NCI-H2107 (cell line): ENCODE measurements at places on chromosomes 6 and 20.

DNA sequence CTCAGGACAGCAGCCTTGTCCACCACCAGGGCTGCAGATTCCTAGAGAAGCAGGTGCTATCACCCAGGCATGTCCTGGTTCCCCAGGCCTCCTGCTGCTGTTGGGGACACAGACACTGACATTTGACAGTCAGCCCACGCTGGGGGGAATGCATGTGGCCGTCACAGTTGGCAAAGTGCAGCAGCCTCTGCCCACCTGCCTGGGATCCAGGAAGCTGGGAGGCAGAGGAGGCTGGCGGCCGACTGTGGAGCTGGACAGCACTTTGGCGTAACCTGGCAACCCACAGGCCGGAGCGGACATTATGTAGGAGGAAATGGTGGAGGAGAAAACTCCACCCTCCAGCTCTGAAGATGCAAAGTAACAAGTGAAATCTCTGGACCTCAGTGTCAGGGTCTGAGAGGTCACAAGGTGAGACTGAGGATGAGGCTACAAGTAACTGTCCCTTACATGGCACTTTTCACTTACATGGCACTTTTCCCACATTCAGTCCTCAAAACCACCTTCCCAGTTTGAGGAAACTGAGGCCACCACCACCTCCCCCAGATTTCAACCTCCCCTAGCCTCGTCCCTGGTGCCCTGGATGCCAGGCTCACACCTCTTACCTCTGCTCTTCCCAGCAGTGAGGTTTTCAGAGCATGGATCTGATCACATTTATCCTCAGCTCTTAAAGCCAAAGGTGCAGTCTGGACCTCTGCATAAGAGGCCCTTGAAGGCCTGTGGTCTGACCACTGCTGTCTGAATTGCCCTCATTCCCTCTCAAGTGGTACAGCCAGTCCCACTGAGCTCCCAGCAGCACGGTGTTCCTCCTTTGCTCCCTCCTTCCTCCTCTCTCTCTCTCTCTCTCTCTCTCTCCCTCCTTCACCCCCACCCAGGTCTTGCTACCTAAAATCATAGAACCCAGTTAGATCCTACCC lies 8.7 kb downstream of the MAP1LC3A start:
- no peak for DNase-seq

DNA sequence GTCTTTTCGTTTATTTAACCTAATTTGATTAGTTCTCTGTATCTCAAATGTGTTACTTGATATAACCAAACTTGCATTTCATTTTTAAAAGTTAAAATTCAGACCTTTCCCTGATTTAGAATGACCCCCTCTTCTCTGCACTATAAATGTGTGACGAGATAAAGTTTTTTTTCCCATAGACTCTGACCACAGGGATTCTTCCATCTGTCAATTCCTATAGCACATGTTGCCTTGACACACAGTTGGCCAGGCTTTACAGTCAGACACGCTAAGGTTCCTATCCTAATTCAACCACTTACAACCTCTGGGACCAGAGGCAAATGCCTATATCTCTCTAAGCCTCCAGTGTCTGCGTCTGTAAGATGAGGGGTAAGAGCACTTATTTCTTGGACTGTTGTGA lies 40.6 kb downstream of the KCNS1 start:
- no peak for DNase-seq

- no peak for DNase-seq
These were observed 5.1 kb downstream of the HLA-DMA start for GRCh38 chr6:32947552-32948465.

GRCh38 chr20:22473293-22473692 lies 111.1 kb downstream of the FOXA2 start:
- no peak for DNase-seq

GRCh38 chr6:88454658-88455057 lies 288.5 kb upstream of the CNR1 start:
- DNase-seq = no peak

GRCh38 chr6:4844108-4844507 lies 67.9 kb downstream of the CDYL start:
- DNase-seq = no peak

DNA sequence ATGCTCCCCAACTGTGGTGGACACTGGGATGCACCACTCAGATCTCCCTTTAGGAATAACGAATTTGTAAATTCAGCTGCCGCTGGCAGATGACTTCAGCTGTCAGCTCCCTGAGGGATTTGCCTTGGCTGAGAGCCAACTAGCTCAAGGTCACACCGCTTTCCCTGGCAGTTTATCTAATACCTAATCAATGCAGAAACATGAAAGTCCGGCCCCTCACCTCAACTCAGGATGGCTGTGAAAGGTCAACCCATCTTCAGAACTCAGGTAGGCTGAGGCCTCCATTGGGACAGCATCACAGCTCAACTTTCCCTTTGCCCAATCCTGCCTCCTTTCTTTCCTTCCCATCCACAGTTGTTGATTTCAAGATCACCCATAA lies 22.8 kb upstream of the SCGN start:
- DNase-seq = no peak

- no peak for DNase-seq
These were observed 676.0 kb upstream of the MARCKS start for GRCh38 chr6:113181164-113181563.

DNA sequence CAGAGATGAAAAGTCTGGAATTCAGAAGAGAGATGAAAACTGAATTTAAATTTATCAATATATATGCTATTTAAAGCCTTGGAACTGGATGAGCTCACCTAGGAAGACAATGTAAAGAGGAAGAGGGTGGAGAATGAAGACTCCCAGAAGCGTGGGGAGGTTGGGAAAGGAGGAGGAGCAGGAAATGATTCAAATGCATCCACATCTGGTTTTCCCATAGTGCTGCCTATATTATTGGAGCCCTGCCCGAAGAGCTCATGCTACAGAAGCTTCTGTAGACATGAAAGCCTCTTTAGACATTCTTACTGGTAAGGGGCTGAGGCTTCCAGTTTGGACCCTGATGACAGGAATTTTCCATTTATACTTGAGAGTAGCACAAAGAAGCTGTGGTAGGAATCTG lies 19.2 kb downstream of the PDE7B start:
- DNase-seq = no peak

DNA sequence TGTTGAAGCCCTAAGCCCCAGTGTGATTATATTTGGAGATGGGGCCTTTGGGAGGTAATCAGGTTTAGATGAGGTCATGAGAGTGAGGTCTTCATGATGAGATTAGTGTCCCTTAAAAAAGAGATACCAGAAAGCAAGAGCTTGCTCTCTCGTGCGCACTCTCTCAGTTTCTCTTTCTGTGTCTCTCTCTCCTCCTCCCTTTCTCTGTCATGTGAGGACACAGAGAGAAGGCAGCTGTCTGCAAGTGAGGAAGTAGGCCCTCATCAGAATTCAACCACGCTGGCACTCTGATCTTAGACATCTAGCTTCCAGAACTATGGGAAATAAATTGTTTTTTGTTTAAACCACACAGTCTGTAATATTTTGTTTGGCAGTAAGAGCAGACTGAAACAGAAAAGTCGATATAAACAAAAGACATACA lies 180.5 kb downstream of the IBTK start:
- no peak for DNase-seq

DNA sequence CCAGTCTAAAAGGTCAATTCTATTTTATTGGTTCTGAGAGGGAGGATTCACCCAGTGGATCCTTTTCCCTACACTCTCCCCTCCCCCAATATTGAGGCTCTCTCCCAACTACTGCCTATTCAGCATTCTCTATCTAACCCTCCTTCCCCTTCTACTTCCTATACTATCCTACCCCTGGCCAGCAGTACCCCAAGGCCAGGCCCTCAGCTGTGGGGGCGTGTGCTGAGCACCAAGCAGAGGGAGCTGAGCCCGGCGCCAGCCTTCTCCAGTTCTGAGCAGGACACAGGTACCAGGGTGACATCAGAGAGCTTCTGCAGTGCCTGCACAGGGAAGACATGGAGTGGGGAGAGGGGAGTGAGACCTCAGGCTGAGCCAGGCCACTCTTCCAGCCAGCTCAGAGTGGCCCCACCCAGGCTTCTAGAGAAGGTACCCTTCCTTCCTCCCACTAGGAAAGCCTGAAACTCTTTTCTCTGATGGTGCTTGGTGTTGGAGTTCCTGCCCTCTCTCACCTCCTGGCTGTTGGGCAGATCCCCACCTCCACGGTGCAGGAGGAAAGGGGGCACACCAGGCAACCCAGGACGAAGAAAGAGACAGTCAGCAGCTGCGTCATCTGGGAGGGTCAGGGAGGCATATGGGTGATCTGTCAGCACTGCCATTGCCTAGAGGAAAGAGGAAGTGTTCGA lies 1.9 kb downstream of the DDAH2 start:
- no peak for DNase-seq

GRCh38 chr20:11920083-11920482 lies 2.4 kb downstream of the BTBD3 start:
- DNase-seq = no peak

DNA sequence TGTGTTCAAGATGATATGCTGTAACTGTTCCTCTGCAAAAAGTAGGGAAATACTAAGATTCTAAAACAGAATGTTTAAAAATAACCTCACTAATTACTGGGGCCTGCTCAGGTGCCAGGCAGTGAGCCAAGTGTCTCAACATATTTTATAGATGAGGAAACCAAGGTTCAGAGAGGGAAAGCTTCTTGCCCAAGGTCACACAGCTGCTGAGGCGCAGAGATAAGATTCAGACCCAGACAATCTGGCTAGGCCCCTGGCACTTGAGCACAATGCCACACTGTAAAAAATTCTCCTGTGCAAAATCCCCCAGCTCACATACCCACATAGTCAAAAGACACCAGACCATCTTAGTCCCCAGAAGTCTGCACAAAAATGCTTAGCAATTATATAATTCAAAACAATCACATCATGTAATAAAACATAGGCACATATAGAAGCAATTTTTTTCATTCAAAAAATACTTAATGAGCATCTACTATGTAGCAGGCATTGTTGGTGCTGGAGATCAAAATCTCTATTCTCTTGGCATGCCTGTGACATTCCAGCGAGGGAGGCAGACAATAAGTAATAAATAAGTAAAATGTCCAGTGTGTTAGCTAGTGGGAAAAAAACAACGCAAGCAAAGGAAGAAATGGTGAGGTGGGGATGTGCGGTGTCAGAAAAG lies 10.3 kb downstream of the PREX1 start:
- DNase-seq = no peak

DNA sequence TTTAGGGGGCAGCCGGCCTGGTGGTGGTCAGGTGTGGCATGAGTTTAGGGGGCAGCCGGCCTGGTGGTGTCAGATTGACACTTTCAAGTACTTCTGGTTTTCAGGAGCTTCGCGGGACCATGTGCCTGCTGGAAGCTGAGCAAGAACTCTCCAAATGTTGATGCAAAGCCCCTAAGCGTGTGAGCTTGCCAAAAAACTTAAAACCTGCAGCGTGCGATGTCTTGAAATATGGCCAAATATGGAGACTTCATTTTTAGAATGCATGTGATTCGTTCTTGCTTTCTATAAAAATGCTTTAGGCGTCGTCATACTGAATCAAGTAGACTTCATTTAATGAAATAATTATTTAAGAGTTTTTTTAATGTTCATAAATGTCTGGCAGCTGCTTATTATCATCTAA lies 149.4 kb downstream of the SMOC2 start:
- DNase-seq = no peak

DNA sequence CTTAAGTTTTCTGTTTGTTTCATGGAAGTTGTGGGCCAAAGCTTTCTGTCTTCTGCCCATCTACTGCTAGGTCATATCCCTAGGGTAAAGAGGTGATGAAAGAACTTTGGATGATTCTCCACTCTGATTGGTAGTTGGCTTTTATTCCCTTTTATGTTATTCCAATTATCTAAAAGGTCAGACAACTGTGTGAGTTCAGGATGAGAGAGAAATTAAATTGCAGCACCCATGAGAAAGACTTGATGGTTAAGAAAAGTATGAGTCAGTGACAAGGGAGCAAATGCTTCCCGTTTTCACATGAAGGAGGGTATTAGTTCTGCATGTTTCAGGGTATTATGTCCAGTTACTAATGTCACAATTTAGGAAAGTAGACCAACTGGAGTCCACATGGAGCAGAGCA lies 136.3 kb downstream of the CD109 start:
- no peak for DNase-seq

- DNase-seq = no peak
These were observed 112.5 kb downstream of the JPH2 start for GRCh38 chr20:44074252-44075151.
